ENCODE measurements at places on chromosomes 6 and 20.

GRCh38 chr6:170424604-170425126 is 118.1 kb downstream of the FAM120B start:
- DNase-seq = no peak

- DNase-seq = no peak
These were observed 18.3 kb downstream of the MARCKS start for GRCh38 chr6:113875470-113875869.

GRCh38 chr6:37686111-37686510 is 11.6 kb downstream of the MDGA1 start:
- no peak for DNase-seq

- DNase-seq = no peak
These were observed 39.4 kb downstream of the RREB1 start for GRCh38 chr6:7147051-7147671.

- DNase-seq = no peak
These were observed 4.7 kb downstream of the GCLC start for GRCh38 chr6:53540129-53540692.

GRCh38 chr20:573414-574296 is 30.1 kb upstream of the CSNK2A1 start:
- no peak for DNase-seq

- no peak for DNase-seq
These were observed 22.9 kb downstream of the CYP21A2 start for GRCh38 chr6:32060966-32061655.

GRCh38 chr20:9399322-9399721 is 115.1 kb upstream of the LAMP5 start:
- DNase-seq = no peak

Data from muscle of leg (tissue), 16 donors.